ENCODE measurements at places on chromosomes 6 and 20.
A peak's percentile ranks its signal among the peaks of the same experiment; 100 is the strongest.

DNA sequence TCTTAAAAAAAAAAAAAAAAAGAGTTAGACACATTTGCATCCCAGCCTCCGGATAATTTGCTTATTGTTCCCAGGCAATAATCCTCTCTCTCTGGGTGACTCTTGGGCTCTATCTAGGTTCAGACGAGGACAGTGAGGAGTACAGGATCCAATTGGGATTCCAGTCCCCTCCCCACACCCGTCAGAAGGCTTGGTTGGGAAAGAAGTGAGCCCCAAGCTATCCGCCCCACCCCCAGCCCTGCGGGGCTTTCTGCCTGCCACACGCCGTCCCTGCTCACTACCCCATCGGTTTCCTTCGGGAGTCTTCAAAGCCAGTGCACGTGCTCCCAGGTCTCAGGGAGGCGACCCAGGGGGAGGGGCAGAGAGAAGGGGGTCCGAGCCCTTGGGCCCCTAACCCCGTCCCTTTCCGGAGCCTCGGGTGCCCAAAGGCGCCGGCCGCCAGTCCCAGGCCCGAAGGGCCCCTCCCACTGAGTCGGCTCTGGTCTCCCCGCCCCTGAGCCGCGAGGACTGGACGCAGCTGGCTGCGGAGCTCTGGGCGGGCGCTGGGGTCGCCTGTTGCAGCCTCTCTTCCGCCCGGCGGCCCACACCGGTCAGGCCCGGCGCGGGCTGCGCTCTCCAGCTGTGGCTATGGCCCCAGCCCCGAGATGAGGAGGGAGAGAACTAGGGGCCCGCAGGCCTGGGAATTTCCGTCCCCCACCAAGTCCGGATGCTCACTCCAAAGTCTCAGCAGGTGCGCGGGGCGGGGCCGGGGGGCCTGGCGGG, 2.5 kb downstream of the MYMX start:
- peak; percentile 60 for DNase-seq

GRCh38 chr6:51528556-51528955, 558.9 kb downstream of the PKHD1 start:
- DNase-seq, result no peak

- DNase-seq, result no peak
Measured at GRCh38 chr6:31727717-31728671, 1.1 kb downstream of the DDAH2 start.

DNA sequence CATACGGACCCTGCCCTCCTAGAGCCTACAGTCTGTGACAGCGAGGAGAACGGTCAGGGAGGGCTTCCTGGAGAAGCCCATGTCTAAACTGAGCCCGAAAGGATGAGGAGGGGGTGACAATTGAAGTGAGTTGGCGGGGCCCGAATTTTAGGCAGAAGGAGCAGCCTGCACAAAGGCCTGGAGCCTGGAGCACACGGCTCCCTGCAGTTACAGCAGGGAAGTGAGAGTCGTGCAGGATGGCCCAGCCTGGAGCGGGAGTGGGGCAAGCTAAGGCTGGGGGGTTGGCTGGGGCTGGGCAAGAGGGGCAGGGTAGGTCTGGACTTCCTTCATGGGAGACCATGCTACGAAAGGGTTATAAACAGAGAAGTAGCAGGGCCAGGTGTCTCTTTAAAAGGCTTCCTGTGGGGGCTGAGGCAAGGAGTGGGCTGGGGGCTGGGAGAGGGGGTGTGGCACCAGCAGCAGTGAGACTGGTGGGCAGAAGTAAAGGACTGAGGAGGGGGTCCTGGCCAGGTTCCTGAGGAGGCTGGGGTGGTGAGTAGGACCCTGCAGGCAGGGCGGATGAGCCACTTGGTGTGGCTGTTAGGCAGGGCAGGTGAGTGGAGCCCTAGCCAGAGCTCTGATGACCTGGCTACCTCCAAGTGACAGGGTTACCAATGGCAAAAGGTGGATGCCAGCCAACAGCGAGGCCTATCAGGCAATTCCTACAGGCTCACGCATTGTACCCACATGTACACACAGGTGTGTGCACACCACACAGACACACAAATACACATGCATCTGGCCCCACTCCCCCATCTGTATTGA, 119.2 kb downstream of the MRPL14 start:
- no peak for DNase-seq

GRCh38 chr6:93721386-93722048, 302.2 kb upstream of the EPHA7 start:
- DNase-seq, result peak; percentile 58

GRCh38 chr6:150145427-150145826, 2.6 kb downstream of the PPP1R14C start:
- DNase-seq, result no peak

Data from NCI-H1105 treated with DMSO at 0.1 percent for 48 hours (cell line).